ENCODE measurements at places on chromosomes 7 and 10. TPM values are rescaled to one million over a fixed set of nuclear protein-coding genes. Genes with fewer than 3 reads are reported as not detected.

DNA sequence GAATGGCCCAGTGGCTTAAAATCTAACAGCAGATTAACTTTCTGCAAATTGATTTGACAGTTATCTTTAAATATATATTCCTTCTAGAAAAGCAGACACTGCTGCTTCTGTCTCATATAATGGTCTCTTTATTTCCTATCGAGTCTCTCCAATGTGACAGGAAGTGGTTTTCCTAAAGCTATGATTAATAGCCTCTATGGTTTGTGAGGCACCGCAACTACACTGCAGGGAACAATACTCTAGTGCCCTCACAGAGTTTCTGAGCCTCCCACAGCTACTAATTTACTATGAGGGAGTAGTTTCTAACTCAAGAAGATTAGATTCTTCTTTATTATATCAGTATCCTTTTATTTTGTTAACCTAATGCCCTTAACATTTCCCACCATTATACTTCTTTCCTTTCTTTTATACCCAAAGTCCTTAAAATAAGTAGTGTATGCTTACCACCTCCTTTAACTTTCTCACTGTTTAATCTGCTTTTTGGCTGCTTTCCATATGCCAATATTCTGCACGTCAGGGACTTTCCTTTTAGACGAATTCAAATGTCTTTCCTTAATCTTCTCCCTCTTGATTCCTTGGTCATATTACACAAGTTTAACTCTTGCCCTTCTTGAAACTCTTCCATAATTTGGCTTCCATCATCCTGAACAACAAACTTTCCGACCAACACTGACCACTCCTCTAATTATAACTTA is 23.8 kb upstream of the AHR start:
- no peak overlapping the region for H3K4me3 ChIP-seq
- no peak for DNase-seq
- no peaks in the 10 kb centered on the region for H3K27me3 ChIP-seq
- H3K36me3 ChIP-seq: no peaks in the 10 kb centered on the region

Gene SPDYE2B
- not detected for total RNA-seq

DNA sequence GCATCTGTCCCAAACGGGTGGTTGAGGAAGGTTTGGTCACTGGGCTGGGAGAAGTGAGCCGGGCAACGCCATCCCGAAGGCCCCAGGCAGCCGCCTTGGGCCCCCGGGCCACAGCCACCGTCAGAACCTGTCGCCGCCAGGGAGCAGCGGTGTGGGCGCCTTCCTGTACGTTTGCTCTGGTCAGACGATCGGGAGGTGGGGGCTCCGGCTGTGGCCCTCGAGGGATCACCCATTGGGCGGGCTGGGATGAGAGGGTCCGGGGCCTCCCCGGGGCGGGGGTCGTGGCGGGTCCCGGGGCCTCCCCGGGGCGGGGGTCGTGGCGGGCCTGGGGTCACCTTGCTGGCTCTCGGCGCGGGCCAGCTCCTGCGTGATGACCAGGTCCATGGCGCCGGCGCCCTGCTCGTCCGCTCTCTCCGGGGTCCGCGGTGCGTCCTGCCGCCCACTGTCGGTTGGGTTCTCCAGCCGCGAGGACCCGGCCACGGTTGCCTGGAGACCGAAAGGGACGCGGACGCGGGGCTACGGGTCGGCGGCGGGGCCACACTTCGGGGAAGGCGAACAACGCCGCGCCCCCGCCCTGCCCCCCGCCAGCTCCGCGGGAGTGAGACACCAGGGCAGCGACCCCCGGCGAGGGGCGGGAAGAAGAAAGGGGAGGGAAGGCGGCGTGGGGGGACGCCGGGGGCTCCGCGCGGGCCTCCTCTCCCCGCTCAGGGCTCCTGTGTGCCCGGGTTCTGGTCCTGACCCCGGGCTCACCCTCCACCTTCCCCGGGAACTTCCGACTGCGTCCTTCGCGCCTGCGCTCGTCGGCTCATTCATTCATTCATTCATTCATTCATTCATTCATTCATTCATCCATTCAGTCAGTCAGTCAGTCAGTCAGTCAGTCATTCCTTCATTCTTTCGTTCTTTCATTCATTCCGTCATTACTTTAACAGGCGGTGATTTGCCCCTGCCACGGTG is at the start of gene CFAP46:
TSS of gene CFAP46 (minus strand) at position 470 of the 957 bp plus-strand sequence. CDS start at position 384, 86 bp downstream.
- H3K4me3 ChIP-seq: peak within 1 kb of the TSS; percentile 71
- no peak within 1 kb of the TSS for H3K27ac ChIP-seq
- no peak for DNase-seq
- H3K4me1 ChIP-seq: no peaks in the 10 kb centered on the region

DNA sequence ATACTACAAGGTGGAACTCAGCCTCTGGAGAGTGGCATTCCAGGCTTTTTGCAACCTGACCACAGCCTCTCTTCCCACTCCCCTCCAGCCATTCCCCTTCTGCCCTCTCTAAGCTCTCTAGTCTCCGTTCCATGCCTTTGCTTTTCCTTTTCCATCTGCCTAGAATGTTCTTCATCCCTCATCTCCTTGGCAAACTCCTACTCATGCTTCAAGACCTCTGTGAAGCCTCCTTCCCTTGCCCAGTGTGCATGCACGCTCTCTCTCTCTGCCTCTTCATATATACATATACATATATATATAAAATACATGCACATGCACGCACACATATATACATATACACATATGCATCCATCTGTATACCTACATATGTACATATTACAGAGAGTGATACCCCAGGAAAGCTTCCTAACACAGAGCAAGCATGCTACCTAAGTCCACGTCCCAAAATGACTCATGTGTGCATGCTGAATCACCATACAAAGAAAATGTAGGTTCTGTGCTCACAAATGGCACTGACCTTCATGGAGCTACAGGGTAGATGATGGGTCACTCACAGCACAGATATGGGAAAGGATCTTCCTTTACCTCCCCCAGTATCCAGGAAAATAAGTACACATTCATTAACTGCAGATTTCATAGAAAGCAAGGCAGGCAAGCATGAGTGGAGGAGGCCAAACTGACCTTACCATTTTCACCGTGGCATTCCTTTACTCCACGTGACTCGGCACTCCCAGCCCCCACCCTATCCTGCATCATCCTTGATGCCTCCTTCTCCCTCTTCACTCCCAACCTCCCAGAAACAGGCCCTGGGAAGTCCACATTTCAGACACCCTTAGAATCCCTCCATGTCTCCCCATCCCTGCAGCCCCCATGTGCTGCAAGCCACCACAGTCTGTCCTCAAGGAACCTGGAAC is 238.4 kb upstream of the ZMIZ1 start:
- DNase-seq: no peak
- no peak overlapping the region for H3K27ac ChIP-seq
- H3K4me3 ChIP-seq: no peak overlapping the region
- no peaks in the 10 kb centered on the region for H3K27me3 ChIP-seq

Gene C7orf57
- not detected for total RNA-seq

DNA sequence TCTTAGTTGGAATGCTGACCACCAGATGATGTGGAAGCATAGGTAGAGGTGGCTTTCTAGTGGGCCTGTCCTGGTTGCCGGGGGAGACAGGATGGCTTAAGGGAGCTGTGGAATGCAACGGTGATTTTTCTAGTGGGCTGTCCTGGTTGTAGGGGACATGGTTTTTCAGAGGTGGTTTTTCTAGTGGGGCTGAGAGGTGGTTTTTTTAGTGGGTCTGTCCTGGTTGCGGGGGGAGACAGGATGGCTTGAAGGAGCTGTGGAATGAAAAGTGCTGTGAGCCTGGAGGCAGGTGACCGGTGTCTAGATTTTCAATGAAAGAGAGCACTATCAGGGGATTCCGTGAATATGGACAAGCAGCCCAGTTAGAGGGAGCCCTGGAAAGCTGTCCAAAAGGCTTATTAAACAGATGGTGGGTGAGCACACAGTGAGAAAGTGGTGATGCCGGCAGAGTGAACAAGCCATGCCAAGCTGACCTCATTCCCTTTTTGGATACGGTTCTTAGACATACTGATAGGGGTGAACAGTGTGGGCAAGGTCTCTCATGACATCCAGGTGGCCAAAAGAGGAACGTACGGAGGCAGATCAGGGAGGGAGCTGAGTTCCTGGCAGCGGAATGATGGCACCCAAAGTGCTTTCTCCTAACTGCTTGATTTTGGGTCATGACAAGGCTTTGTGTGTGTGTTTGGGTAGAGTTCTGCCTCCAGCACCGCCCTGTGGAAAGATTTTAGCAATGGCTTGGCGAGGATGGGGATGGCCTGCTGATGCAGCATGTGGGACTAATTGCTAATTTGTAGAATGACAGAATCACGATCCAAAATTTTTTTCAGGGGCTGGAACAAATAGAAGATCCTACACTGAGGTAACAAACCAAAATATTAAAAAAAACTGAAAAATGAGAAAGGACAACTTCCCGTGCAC is 126.6 kb downstream of the TMEM178B start:
- no peak for DNase-seq
- no peaks in the 10 kb centered on the region for H3K36me3 ChIP-seq
- H3K4me3 ChIP-seq: no peak overlapping the region
- no peak overlapping the region for H3K27ac ChIP-seq

Gene LIPK
- 0.66 TPM for total RNA-seq

Measured in breast epithelium (tissue), 4 donors.